ENCODE measurements at places on chromosomes 7 and 10.

DNA sequence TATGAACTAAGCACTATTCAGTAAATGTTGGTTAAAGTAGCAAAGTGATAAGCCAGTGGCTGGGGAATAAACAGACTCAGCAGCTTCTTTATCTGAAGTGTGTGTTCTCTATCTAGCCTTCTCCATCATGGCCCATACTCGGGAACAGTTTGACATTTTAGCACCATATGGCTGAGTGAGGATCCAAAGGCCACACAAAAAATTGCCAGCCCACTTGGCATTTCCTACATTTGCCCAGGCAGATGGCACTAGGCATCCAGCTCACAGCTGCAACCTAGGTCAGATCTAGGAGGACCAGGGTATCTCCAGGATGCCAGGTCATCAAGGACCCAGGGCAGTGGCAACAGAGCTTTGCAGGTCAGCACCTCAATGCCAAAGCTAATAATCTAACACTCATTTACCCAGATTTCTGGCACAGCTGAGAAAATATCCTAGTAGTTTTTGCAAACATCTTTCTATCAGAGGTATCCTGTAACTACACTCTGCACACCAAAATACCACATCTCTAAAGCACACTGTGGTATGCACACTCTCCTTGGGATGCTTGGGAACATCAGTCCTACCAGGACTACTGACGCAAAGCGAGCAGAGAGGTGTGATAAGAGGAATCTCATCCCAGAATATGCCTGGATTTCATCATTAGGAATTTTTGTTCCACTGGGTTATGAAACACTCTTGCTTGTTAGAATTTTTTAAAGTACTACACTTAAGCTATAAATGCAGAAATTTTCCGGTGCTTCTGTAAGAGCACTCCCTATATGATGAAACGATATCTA, 61.7 kb downstream of the DOCK4 start:
- no peak for DNase-seq

DNA sequence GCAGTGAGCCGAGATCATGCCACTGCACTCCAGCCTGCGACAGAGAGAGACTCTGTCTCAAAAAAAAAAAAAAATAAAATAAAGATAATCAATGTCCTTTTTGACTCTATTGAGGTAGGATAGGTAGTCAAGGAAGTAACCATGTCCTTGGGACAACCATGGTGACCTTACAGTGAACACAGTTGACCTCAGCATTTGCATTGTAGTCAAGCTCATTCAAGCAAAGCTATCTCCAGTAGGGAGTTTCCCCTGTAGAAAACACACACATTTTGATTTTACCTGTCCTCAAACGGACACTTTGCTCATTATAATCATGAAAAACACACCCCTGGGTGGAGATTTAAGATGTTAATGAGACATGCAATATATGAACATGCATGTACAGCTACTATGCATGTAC, 171.7 kb downstream of the KIF20B start:
- DNase-seq = no peak

DNA sequence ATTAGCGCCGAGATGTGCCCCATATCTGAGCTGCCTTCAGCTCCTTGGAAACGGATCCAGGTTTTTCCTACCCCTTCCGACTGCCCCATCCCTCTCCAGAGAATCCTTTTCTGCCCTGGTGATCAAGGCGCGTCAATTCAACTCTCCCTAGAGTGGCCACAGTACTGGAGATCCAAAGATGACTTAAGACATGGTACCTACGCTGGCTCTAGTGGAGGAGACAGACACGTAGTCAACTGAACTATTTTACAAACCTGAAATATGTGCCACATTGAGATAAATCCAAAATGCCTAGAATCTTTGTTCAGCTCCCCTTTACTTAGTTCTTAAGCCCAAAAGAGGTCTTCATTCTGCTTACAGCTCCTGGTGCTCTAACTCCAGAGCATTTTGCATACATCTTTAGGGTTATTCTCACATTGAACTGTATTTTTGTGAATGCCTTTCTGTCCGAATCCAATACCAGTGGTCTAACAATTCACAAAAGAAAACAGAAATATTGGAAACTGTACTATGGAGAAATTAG, 444 bp upstream of the TNPO3 start:
- no peak for DNase-seq

DNA sequence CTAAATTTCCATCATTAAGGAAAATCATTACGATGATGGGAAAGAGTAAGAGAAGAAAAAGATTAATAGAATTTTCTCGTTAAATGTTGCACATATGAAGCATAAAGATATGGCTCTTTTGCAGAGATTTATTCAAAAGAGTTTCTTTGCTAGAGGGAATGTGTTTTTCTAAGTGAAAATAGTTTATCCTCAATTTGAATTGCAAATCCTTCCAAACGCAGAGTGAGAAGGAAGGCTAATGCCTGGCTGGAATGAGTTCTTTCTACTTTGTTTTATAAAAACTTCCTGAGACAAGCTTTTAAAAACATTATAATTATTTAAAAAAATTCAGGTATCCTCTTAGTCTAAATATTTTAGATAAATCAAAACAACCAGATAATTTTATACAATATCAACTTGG, 14.2 kb downstream of the CYP26A1 start:
- no peak for DNase-seq

- no peak for DNase-seq
Measured at GRCh38 chr7:143437578-143437977, 5.7 kb upstream of the TAS2R60 start.

Measured in M059J (cell line).